ENCODE measurements at places on chromosomes 2 and 18.

GRCh38 chr2:10499275-10499907 is 51.3 kb upstream of the ODC1 start:
- no peak for DNase-seq

DNA sequence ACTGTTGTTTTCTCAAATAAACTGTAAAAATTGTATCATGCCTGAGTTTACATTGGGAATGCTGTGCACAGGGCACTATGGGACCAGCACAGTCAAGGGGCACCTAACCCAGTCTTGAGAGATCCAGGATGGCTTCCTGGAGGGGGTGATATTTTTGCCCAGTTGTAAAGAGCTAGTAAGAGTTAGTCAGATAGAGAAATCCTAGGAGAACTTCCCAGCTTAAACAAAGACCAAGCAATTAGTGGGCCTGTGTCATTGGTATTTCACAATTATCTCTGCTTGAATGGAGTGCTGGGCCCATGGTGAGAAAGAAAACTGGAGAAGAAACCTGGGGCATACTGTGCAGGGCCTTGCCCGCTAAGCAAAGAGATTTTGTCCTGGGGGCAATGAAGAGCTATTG is 12.2 kb downstream of the XDH start:
- DNase-seq, result no peak

- no peak for DNase-seq
Observed at GRCh38 chr2:178333851-178334250, 117.1 kb downstream of the PRKRA start.

DNA sequence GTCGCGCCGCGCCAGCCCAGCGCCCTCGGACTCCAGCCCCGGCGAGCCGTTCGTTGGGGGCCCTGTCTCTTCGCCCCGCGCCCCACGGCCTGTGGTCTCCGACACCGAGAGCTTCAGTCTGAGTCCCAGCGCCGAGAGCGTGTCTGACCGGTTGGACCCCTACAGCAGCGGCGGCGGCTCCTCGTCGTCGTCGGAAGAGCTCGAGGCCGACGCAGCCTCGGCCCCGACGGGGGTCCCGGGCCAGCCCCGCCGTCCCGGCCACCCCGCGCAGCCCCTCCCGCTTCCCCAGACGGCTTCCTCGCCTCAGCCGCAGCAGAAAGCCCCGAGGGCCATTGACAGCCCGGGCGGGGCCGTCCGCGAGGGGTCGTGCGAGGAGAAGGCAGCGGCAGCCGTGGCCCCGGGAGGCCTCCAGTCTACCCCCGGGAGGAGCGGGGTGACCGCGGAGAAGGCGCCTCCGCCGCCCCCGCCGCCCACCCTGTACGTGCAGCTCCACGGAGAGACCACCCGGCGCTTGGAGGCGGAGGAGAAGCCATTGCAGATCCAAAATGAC is 1.4 kb downstream of the PHLPP1 start:
- DNase-seq, result peak; percentile 69

GRCh38 chr2:111117598-111118480 is 2.9 kb upstream of the BCL2L11 start:
- DNase-seq, result peak; percentile 28

- no peak for DNase-seq
Observed at GRCh38 chr2:113112871-113113270, 14.5 kb upstream of the IL1RN start.

- no peak for DNase-seq
Observed at GRCh38 chr2:28639836-28640235, 111.8 kb upstream of the PPP1CB start.

- peak; percentile 64 for DNase-seq
Observed at GRCh38 chr18:23134780-23135549, at the start of gene CABLES1. Gene CABLES1, plus strand, starts transcription at chr18:23135485. Its CDS starts 278 bp downstream, at chr18:23135763.

DNA sequence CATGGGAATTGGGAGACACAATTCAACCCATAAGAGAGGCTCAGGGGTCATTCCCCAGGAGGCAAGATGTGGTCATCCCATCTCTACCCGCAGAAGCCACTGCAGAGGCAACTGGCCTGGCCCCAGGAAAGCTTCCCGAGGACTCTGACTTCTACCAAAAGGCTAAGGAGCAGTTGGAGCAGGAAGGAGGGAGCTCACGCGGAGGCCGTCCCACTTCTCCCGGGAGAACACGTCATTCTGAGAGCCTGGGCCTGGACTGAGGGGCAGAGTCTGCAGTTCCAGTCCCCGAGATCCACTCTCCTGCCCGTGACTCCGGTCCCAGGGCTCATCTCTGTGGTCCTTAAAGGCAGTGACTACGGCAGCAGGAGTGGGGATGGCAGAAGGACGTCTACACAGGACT is 69.0 kb upstream of the TAF1B start:
- DNase-seq, result no peak

- DNase-seq, result no peak
Observed at GRCh38 chr2:47060652-47061170, 94.4 kb downstream of the STPG4 start.

GRCh38 chr2:178285287-178285615 is 90.9 kb downstream of the OSBPL6 start:
- no peak for DNase-seq

GRCh38 chr18:62200121-62200914 is 13.3 kb downstream of the RELCH start:
- DNase-seq, result no peak

GRCh38 chr2:106701203-106702022 is 184.6 kb downstream of the ST6GAL2 start:
- no peak for DNase-seq

- DNase-seq, result no peak
Observed at GRCh38 chr2:184599872-184600222, 1.5 kb downstream of the ZNF804A start.

- DNase-seq, result no peak
Observed at GRCh38 chr2:75243219-75243618, 43.9 kb upstream of the TACR1 start.

- no peak for DNase-seq
Observed at GRCh38 chr18:10074110-10074509, 160.3 kb downstream of the VAPA start.

GRCh38 chr2:237221443-237221842 is 135.8 kb downstream of the COPS8 start:
- DNase-seq, result no peak

DNA sequence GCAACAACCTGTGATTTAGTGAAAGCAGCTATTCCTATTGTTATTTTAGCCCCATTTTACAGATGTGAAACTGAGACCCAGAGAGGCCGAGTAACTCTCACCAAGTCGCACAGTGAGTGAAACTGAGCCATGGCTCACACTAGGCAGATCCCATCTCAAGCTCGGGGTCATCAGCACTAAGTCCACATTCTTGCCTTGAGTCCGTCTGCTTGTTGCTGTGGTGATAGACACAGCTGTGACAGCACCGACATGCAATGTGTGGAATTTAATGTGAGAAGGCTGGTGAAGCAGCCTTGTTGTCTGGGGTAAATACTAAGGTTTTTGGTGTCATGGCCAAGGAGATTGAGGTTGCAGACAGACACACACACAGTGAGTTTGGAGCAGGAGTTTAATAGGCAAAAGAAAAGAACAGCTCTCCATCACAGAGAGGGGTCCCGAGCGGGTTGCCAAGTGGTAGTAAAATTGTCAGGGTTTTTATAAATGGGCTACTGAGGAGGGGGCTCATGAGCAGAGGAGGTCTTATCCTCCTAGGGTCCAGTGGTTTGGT is 40.2 kb upstream of the GMCL1 start:
- DNase-seq, result no peak

DNA sequence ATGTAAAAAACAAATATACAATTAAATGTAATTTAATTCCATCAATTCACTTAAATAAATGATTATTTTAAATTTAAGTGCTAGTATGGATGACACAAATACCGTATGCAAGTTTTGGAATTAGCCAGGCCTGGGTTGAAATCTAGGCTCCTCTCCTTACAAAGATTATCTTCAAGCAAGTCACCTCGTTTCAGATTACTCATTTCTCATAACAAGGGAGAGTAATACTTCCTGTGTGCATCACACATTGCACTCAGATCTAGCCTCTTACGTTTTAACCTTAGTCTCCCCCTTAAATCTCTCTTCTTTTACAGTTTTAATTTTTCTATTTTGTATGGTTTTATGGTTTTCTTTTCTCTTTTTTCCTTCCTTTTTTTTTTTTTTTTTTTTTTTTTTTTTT is 1475.9 kb upstream of the NXPH2 start:
- no peak for DNase-seq

DNA sequence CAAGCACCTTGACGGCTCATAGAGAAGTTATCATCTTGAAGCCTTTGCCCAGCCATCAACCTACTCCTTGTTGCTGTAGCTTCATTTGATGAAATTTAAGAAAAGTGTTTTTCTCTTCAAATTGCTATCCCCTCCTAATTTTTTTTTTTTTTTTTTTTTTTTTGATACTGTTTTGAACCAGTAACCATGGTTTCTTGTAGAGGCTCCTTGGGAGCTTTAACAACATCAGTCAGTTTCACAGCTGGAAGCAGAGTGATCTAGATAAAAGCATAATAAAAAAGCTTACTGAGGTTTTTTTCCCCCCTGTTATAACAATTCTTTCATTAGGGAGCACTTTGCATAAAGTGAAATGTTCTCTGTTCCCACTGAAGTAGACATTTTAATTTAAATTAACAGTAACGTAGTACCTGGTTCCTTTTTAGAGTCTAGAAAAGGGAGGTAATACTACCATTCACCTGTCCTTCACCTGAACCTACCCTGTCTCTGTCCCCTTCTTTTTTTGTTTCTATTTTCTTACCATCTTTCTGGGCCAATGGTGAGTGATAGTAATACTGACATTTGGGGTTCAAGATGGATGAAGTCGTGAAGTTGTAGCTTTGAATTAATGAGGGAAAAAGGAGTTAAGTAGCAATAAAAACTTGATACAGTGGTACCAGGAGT is 101.5 kb downstream of the NCOA1 start:
- no peak for DNase-seq

DNA sequence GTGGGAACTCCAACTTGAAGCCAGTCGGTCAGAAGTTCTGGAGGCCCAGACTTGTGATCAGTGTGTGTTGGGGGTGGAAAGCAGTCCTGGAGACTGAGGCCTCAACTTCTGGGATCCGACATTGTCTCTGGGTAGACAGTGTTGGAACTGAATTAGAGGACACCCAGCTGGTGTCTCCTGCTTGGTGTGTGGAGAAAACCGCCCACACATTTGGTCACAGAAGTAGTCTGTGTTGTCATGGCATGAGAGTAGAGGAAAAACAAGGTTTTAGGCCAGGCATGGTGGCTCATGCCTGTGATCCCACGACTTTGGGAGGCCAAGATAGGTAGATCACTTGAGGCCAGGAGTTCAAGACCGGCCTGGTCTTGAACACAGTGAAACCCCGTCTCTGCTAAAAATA is 51.5 kb downstream of the PUM2 start:
- DNase-seq, result no peak

- DNase-seq, result no peak
Observed at GRCh38 chr2:204145791-204146190, 209.2 kb downstream of the ICOS start.

DNA sequence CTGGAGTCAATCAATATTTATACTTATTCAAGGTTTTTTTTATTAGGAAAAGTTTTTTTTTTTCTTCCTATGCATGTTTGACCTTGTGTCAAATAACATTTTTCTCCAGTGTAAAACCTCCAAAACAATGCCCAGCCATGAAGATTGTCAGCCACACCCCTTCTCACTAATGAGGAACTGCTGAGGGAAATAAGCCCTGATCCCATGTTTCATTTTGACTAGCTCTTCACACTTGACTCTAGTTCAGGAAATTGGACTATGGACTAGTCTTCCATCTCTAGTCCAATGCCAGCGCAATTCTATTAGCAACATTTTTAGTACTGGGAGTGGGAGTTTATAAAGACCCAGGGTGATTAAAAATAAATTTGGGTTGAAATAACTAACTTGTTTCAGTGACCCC is 275.6 kb upstream of the CXCR4 start:
- DNase-seq, result no peak

DNA sequence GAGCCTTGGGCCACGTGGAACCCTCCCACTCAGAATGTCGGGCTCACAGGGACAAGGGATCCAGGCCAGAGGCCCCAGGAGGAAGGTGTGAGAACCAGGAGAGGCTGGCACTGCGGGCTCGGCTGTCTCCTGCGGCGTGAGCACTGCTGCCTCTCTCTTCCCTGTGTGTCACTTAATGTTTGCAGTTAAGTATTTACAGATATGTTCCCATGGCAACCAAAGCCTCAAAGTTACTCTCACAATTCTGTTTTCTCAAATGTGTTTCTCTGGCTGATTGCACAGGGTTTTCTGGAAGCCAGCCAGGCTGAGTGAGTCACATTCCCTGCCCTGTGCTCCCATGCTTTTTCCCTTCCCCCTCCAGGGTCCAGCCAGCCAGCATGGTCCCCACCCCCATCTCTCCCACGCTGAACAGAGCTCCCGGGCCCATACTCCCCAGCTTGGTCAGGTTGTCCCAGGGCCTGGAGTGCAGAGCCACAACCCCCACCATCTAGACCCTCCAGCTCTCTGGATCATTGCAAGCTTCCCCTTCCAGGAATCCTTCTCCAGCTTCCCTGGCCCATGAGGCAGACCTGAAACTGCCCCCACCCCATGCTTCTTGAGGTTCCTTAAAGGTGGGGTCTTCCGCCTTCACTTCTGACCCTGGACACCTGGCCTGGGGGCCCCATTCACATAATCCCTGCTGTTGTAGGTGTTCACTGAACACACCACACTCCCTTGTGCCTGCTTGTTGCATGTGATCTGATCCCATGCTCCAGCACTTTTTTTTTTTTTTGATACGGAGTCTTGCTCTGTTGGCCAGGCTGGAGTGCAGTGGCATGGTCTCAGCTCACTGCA is 265.9 kb downstream of the CELF4 start:
- no peak for DNase-seq

GRCh38 chr18:13051159-13051558 is 60.0 kb downstream of the CEP192 start:
- DNase-seq, result no peak

DNA sequence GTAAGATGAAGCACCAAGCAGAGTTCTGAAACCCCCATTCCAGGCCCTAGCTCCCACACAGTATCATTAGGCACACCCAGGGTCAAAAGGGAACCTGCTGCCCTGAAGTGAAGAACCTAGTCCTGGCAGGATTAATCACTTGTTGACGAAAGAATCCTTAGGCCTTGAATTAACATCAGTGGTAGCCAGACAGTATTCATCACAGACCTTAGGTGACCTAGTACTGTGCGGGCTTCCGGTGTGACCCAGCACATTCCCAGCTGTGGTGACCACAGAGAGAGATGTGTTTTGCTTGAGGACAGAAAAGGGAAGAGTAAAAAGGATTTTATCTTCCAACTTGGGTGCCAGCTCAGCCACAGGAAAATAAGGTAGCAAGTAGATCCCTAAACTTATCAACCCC is 1071.4 kb upstream of the FAM98A start:
- no peak for DNase-seq

DNA sequence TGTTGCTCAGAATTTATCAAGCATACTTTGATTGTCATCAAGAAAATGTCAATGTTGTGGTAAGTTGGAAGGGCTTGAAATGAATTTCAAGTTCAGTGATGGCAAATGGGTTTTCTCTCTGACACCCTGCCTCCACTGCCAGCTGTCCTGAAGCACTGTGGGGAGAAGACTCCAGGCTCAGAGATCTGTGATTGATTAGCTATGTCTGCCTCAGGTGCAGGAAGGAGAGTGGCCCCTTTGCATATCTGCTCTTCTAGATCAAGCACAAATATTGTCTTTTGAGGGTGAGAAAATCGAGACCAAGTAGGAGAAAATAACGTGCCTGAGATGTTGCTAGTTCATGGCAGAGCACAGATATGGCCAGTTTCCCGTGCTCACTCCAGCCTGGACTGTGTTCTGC is 178.8 kb upstream of the GLI2 start:
- DNase-seq, result no peak
